Ammon's horn (tissue), 1 donor: ENCODE measurements at places on chromosomes 3 and 15.

DNA sequence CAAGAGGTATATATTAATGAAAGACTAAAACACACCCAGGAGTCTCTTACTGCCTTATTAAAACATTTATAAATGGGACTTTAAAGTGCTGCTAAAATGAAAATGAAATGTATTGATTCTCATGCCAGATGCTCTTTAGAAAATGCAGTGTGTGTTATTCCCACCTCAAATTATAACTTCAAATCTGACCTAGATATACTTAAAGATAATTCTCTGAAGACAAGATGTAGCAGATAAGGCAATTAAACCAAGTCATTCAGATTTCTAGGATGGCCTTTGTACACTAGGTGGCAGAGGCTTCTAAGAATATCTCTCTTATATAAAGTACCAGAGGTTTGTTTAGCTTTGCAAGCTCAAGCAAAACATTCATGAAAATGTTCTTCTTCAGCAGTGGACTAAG lies 26.9 kb upstream of the GOLGA8B start:
- DNase-seq = no peak

DNA sequence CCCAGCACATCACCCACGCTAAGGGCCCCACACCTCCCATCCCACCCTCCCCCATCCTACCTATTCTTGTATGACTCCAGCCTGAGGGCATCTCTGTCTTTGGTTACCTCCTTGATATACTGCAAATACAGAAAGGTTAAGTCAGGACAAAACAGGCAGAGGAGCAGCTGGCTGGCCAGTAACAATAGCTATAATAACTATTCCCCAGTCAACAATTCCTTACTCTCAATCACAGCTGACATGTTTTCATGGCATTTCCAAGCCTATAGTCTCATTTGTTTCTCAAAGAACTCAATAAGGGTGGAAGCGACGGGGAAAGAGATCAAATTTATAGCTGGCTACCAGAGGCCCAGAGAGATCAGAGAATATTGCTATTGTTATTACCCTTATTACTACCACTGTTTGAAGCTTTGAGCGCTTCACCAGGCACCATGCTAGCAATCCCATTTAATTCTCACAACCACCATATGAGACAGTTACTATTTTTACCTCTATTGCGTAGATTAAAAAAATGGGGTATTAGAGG lies 93.0 kb upstream of the C2CD4B start:
- DNase-seq = no peak

DNA sequence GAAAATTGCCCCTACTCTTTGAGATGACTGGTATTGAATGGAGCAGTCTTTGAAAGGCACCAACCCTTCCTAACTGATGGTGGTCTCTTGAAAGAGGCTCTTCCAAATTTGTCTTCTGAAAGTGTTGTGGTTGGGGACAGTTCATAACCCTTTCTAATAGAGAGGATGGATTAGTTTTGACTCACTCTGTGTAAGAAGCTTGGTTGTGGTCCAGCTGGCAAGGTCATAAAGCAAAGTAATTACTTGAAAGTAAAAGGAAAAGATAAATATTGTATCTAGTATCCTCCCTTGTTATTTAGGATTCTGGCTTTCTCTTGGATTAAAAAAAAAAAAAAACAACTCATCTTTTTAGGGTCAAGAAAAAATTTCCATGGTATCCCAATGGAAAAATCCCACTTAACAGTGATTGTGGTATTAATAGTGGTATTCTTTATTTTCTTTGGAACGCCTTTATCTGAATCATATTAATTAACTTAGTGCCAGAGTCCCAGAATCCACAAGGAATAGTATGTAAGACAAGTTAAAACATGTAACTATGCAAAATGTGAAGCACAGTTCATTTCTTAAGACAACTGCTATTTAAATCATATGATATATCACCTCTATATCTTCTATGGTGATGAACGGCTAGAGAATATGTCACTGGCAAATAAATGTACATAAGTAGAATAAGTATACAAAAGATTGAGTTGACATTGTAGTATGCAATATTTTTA lies 469.3 kb upstream of the CDIN1 start:
- DNase-seq = no peak

DNA sequence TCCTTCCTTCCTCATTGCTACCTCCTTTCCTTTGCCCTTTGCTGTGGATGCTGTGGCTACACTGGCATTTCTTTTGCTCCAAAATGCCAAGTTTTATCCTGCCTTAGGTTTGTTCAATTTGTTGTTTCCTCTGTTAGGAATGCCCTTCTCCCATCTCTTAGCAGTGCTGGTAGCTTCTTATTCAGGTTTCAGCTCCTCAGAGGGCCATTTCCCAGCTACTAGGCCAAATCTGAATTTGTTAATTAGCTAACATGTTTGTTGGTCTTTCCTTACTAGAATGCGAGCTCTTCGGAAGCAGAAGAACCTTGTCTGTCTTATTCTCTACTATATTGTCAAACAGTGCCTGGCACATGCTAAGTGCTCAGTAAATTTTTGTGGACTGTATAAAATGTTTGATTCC lies 11.0 kb downstream of the MAPK6 start:
- DNase-seq = no peak

GRCh38 chr3:170372190-170372879 lies 14.8 kb downstream of the SKIL start:
- no peak for DNase-seq

- no peak for DNase-seq
Observed at GRCh38 chr3:50147861-50148260, 7.3 kb upstream of the SEMA3F start.

DNA sequence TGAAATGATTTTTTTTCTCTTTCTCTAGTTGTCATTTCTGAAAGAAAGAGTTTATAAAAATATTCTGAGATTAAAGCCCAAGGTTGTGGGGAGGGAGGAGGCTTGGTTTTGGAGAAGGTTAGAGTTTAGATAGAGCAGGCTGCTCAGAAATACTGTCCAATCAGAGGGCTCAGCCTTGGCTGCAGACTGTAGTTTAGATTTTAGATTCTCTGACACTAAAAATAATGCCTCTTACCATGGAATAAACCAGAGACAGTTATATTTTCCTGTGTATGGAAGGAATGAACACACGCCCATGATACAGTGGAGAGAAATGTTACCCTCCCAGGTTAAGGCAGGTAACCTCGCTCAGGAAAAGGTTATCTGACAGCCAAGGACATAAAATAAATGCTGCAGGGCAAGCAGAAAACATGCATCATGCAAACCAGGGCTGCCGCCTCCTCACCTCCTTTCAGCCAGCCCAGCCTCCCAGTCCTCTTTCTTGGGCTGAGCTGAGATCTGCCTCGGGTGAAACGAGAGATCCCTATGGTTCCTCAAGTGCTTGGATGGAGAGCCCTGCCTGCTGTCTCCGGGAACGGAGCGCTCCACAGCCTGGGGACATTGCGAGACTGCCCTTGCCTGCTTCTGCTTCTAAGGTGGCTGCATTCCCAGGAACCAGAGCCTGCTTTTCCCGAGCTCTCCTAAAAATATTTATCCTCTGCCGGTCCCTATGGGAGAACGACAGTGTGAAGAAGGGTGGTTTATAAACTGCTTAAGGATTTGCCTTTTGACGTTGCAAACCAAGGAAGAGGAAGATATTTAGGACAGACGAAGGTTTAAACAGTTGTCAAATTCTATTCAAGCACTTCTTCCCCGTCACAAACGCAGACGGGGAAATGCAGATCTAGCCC lies 848 bp downstream of the NCEH1 start:
- DNase-seq = peak; percentile 59

DNA sequence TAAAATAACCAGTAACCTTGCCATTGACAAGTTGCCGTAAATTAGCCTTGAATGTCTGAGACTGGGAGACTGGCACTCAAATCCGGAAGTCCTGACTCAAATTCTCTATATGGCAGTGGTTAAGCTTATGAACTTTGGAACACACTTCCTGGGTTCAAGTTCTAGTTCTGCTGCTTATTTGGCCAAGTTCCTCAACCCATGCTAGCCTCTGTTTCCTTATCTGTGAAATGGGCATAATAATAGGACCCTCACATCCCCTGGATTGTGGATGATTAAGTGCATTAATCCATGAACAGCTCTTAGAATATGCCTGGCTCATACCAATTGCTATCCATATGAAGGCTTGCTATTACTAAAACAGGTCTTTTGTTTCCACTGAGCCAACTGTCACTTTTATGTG lies 311.5 kb downstream of the EDEM1 start:
- DNase-seq = no peak

GRCh38 chr3:122679882-122680474 lies 661 bp upstream of the PARP14 start:
- DNase-seq = peak; percentile 23

DNA sequence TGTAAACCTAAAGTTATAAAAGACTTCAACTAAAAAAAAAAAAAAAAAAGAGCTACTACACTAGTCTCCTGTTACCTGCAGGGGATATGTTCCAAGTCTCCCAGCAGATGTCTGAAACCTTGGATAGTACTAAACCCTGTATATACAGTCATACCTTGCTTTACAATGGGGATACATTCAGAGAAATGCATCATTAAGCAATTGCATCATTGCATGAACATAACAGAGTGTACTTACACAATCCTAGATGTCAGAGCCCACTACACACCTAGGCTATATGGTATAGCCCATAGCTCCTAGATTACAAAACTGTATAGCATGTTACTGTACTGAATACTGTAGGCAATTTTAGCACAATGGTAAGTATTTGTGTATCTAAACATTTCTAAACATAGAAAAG lies 119.1 kb downstream of the GMPS start:
- DNase-seq = no peak

DNA sequence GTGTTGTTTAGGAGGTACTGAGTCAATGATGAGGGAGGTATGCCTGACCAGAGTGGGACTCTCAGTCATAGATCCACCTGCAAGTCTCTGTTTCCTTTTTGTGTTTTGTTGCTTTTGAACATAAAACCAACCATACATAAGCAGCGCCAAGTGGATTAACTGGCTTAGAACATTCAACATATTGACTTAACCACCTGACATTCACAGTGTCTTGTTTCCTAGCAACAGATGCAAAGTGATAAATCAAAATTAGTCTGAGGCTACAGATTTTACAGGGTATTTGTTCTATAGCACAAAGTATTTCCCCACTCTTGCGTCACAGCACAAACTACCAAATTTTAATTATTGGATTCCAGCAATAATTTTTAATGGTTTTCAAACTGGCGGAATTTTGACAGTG lies 283.8 kb downstream of the BBX start:
- peak; percentile 27 for DNase-seq

- no peak for DNase-seq
Observed at GRCh38 chr3:99663977-99664376, 25.6 kb downstream of the COL8A1 start.

- DNase-seq = peak; percentile 90
Observed at GRCh38 chr3:53219895-53220483, 35.8 kb downstream of the TKT start.

- DNase-seq = no peak
Observed at GRCh38 chr3:102207151-102207571, 227.7 kb upstream of the ZPLD1 start.

DNA sequence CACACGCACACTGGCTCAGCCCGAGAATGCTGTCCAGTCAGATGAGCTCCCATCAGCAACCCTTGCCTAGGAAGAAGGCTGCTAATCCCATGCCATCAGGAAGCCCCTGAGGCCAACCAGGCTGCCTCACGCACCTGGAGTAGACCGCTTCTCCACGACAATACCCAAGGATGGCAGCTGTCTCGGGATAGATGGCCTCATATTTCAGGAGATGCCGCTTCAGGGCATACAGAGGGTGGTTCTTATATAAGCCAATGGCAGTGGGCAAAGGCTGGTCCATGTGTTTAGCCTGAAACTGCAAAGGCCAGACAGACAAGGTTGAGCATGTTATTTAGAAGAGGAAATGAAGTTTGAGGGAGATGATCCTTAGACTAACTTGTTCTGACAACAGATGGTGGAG lies 22.2 kb downstream of the XPC start:
- no peak for DNase-seq

DNA sequence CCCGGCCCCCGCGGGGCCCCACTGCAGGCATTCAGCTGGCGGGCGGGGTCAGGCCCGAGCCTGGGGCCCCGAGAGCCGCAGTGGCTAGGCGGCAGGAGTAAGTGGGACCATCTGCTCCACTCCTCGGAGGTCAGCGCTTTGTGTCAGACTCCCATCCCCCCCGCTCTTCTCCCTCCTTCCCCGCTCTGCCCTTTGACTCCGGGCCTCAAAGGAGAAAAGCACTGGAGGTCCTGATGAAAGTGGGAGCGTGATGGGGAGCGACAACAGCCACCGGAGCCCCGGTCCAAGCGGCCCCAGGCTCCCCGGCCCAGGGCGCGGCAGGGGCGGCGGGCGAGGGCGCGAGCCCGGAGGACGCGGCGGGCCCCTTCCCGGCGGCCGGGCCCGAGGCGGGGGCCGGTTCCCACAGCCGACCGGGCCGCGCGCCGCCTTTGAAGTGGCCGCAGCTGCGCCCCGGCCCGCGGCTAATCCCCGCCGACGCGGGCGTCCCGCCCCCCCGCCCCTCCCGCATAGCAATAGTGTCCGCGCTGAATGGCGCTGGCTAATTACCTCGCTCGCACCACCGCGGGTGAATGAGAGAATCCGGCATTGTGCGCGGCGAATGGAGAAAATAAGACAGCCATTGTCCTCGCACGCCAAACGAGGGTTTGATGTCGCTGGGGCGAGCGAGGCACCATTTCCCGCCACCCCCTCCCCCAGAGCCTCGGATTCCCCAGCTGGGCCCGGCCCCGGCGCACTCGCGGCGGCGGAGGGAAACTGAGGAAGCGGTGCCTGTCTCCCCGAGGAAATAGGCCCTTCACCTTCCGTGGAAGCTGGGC lies 22.4 kb downstream of the IGDCC3 start:
- DNase-seq = peak; percentile 84

DNA sequence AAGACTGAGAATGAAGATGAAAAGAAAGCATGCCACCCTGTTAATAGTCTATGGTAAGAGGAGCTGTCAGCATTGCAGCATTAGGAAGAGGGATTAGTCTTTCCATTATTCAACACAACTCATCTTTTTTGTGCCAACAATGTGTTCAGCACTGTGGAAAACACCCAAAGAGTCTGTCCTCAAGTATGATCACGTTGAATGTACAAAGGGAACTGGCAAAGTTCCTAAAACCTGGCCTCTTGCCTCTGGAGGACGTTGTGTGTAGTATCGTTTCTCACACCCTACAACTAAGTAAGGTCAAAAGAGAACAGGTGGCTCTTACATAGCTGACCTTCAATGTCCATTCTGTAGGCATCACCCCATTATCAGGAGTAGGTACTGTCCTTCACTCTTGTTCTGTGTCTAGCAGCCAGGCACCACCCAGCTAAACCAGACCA lies 147.9 kb upstream of the THBS1 start:
- DNase-seq = no peak
